ENCODE measurements at places on chromosomes 2 and 18.

DNA sequence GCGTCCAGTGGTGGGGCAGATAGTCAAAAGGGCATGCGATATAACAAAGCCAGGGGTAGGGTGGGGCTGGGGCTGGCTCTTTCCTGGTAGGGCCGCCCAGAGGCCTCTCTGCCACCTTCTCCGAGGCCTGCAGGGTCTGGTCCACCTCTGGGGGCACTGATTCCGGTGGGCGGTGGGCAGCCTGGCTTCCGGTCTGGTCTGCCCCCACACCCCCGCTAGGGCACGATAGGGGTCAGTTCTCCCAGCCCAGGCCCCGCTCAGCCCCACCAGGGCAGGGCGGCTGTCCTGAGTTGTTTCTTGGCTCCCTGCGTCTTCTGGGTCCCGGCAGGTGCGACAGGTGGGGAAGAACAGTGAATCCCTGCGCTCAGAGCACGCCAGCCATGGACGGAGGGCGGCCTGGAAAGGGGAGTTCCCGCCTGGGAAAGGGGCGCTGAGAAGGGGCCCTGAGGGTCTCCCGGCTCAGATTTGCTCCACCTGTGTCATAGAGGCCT is 707 bp upstream of the ERFE start:
- DNase-seq: no peak

DNA sequence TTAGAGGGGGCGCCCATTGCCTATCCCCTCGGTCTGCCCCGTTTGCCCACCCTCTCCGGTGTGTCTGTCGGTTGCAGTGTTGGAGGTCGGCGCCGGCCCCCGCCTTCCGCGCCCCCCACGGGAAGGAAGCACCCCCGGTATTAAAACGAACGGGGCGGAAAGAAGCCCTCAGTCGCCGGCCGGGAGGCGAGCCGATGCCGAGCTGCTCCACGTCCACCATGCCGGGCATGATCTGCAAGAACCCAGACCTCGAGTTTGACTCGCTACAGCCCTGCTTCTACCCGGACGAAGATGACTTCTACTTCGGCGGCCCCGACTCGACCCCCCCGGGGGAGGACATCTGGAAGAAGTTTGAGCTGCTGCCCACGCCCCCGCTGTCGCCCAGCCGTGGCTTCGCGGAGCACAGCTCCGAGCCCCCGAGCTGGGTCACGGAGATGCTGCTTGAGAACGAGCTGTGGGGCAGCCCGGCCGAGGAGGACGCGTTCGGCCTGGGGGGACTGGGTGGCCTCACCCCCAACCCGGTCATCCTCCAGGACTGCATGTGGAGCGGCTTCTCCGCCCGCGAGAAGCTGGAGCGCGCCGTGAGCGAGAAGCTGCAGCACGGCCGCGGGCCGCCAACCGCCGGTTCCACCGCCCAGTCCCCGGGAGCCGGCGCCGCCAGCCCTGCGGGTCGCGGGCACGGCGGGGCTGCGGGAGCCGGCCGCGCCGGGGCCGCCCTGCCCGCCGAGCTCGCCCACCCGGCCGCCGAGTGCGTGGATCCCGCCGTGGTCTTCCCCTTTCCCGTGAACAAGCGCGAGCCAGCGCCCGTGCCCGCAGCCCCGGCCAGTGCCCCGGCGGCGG is 1.7 kb downstream of the MYCN start:
- DNase-seq: no peak

GRCh38 chr2:172460780-172461201 is 33.4 kb downstream of the ITGA6 start:
- no peak for DNase-seq

GRCh38 chr2:148578493-148578884 is 66.1 kb upstream of the EPC2 start:
- no peak for DNase-seq

DNA sequence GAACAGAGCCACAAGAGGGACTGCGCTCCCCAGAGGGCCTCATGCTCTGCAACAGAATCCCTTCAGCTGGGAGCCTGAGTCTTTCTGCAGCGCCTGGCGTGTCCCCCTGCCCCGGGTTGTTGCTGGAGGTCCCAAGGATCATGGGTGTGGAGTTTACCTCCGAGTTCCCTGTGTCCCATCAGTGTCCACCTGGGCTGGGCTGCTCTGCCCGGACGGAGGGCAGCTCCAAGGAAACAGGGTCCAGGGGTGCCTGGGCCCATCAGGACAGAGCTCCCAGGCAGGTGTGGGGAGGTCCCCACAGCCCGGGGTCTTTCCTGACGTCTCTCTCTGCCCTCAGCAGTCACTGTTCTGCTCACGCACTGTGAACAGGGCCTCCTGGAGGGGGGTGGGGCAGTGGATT is 63.5 kb downstream of the EMILIN2 start:
- DNase-seq: no peak

- DNase-seq: no peak
Observed at GRCh38 chr2:121949271-121949670, 193.8 kb downstream of the TSN start.

- no peak for DNase-seq
Observed at GRCh38 chr18:56235071-56235470, 403.3 kb downstream of the TXNL1 start.

Measured in NCI-H1694 treated with DMSO at 0.1 percent for 48 hours (cell line).